SJCRH30 (cell line): ENCODE measurements at places on chromosomes 3 and 15. TPM values are rescaled to one million over a fixed set of nuclear protein-coding genes. Genes with fewer than 3 reads are reported as not detected.

DNA sequence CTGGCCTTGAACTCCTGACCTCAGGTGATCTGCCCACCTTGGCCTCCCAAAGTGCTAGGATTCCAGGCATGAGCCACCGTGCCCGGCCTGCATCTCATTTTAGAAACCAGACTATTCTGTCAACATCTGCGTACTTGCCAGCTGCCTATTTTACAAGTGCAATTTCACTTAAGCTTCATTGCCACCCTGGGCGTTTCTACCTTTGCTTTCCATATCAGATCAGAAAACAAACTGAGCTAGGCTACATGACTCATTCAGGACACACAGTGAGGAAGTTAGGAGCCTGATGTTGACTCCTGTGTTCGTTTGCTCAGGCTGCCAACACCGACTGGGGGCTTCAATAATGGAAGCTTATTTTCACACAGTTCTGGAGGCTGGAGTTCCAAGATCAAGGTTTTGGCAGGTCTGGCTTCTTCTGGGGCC is 42.3 kb upstream of the KLHL25 start:
- no peak for DNase-seq

GRCh38 chr3:37303416-37303815 is 129.0 kb upstream of the LRRFIP2 start:
- DNase-seq: no peak

DNA sequence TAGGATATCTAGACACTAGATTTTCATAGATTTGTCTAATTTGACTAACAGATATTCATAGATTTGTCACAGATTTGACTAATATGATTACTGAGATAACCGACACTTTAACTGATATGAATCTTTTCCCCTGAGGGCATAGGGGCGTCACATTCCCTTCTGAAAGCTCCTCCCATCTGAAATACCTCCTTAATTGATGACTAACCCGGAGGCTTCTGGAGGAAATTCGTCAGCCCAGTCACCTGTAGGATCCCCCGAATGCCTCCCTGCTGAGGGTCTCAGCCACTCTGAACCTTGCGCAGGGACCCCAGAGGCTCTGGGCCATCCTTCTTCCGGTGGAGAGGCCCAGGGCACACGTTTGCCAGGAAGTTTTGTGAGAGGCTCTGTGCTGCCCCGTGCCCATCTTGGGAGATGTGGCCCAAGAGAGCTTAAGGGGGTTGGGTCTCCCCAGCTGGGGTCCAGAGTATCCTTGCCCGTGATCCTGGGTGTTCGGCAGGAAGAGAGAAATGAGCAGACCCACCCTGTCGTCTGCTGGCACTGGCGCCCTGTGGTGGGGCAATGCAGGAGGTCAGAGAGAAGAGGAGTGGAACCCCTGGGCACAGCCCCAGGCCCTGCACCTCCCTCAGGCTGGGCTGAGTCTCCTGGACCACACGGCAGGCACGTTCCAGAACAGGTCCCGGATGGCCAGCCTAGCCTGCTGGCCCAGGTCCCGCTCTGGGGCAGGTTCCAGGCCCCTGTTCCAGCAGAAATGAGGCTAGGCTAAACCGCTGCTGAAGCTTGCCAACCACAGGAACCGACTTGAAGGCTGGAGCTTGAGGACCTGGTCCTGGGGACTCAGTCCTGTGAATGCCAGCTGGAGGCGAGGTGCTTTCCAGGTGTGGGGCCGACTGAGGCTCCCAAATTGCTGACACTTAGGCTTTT is 1.7 kb downstream of the PLA2G4D start:
- DNase-seq: no peak

DNA sequence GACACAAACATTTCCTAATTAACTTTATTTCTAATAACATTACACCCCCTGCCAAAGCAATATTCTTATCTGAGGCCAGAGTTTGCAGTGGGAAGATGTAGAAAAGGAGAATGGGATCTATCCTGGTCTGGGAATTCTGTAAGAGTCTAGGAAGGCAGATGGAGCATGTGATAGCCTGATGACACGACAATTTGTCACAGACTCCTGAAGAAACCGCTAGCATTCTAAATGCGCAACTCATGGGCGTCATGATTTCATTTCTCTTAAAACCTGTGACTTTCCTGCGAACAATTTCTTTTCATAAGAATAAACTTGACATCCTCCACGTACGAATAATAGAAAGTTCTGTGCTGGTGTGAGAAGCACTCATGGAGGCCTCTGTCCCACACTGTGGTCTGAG is 72.9 kb upstream of the ATP10A start:
- no peak for DNase-seq

The MITF gene
- 2.2 TPM in 2 replicates for total RNA-seq

DNA sequence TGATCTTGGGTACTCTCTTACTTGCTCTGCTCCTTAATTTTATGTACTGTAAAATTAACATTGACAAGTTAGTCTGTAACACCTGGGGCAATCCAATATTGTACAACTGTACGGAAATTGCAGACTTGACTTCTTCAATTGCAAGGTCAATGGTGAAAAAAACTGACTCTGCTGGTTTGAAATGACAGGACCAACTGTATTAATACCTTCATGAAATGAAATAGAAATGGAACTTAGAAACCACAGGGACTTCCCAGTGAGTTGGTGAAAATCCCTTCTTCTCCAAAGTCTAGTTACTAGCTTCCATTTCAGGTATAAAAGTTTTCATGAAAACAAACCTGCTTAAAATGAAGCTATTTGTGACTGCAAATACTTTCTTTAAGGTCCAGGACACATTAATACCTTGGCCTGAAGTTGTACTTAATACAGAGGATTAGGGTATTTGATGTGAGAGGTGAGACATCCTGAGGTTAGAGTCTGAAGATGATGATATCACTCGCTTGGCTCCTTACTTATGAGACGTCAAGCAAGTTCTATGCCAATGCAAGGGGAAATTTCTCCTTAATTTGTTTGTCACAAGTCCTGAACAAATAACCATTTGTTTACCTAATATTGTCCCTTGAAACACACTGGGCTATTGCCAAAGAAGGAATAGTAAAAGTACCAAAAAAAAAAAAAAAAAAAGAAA is 226.2 kb upstream of the TP63 start:
- DNase-seq: no peak

The SLC2A2 gene
- not detected in 2 replicates for total RNA-seq

- peak; percentile 82 for DNase-seq
Measured at GRCh38 chr15:45187894-45188830, at the start of gene SHF. TSS of gene SHF (minus strand) at chr15:45187966. CDS start at chr15:45187951, 15 bp downstream.
